ENCODE measurements at places on chromosomes 13 and 19.
A peak's percentile ranks its signal among the peaks of the same experiment; 100 is the strongest.

- DNase-seq, result peak; percentile 81
Observed at GRCh38 chr19:18304458-18305310, 18.2 kb downstream of the LSM4 start.

- no peak for DNase-seq
Observed at GRCh38 chr13:47420568-47420967, 523.7 kb upstream of the HTR2A start.

DNA sequence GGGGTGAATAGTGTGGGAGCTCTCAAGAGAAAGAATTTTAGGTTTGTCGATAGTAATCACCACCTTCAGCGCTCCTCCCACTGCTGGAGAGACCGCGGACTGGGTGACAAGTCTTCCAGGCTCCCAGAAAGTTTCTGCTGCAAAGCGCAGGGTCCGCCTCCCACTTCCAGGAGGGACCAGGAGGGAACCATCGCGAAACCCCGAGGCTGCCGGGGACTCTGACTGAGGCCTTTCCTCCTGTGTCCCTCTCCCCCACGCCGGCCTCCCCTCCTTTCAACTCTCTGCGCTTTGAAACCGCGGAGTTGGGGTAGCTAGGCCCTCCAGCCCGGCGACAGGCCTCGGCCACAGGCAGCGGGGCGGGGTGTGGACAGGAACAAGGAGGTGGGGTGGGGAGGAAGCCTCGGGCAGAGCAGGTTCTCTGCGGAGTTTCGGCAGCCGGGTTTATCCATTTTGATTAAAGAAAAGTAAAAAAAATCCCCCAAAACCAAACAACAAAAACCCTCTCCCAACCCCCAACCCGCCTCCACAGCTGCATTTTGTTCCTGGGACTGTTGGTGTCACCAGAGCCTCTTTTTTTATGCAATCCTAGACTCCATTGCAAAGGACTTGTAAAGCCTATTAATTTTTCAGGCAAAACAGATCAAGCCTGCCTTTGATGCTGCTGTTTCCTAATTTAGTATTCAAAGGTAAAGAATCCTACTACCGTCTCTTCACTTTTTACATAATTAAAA, 157.2 kb downstream of the TM9SF2 start:
- peak; percentile 25 for DNase-seq

DNA sequence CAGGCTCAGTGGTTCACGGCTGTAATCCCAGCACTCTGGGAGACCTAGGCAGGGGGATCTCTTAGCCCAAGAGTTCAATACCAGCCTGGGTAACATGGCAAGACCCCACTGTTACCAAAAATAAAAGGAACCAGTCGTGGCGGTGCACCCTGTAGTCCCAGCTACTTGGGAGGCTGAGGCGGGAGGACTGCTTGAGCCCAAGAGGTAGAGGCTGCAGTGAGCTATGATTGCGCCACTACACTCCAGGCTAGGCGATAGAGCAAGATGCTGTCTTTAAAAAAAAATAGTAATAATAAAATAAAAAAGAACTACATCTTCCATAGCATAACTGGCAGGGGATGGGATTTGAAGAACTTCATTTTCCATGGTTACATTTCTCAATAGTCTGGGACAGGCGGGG, 3.0 kb downstream of the LYPD3 start:
- no peak for DNase-seq

DNA sequence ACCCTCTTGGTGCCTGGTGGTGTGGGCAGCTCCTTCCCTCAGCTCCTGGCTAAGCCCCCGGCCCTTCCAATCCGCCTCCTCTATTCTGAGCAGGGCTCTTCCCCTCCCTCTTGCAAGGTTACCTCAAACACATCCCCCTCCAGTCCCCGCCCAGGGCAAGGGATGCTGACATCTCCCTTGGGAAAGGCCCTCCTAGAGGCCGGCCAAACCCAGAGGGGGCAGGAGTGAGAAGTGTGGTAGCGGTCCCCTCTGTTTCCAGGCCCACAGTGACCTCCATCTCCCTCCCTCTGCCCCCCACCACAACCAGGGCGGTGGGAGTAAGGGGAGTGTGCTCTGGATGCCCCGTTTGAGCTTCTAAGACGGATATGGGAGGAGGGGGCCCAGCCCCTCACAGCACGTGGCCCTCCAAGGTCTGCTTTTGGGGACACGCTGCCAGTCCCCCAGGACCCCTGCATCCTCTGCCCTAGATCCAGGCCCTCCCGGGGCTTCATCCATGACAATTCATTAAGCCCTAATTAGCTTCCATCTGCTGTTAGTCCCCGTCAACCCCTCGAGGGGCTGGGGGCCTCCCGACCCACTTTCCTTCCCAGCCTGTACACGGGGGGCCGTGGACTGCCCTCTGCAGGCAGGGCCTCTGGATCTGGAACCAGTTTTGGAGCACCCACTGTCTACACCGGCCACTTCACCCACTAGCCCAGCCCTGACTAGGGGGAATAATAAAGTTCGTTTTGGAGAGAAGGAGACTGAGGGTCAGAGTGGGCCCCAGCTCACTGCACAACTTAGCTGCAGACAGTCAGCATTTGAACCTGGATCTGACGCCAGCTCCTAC, 2.3 kb downstream of the LINGO3 start:
- no peak for DNase-seq

DNA sequence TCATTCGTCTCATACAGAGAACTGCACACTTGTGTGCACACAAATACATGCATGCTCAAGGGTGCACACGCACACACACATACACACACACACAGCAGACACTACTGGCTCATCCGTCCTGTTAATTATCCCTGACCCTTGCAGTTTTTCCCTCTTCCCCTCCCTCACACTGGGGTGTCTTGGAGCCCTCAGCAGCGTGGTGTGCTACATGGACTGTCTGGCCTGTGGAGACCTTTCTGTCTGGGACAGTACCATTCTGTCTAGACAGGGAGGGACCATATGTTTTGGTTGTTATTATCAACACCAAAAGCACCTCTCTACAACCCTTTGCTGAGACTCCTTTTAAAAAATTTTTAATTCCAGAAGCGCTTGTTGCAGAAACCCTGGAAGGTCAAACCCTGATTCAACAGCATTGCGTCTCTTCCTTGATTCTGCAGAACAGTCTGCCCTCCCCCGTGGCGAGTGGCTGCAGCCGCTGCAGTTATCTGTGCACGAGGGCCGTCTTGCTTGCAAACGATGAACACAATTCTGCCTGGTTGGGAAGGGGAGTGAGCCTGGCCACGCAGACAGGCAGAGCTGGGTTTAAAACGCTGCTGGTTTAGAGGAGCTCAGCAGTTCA, 374.0 kb downstream of the IRS2 start:
- peak; percentile 93 for DNase-seq
